Thoracic aorta endothelial cell (primary cell): ENCODE measurements at places on chromosomes 3 and 15. TPM values are rescaled to one million over a fixed set of nuclear protein-coding genes. Genes with fewer than 3 reads are reported as not detected.

Gene BBS4
- total RNA-seq = 8.9 and 10.8 TPM in 2 replicates

Gene PPP1R14D
- not detected in 2 replicates for total RNA-seq

Gene CILP
- not detected in 2 replicates for total RNA-seq

Gene CKMT1A
- total RNA-seq = not detected in 2 replicates

Gene FAN1
- total RNA-seq = 17.7 and 18.1 TPM in 2 replicates

Gene GUCA1C
- total RNA-seq = not detected in 2 replicates

Gene SRP14
- 163 and 169 TPM in 2 replicates for total RNA-seq

Gene IL17RB
- total RNA-seq = 0.22 TPM in 1 of 2 replicates, not detected in the other

Gene ATP2C1
- 94.6 and 96.8 TPM in 2 replicates for total RNA-seq

Gene SHISA5
- total RNA-seq = 94.9 and 124 TPM in 2 replicates

Gene ADAMTSL3
- total RNA-seq = under 0.01 TPM in 2 replicates

Gene CTXN2
- not detected in 2 replicates for total RNA-seq

Gene PLCB2
- 0.40 and 21.8 TPM in 2 replicates for total RNA-seq

Gene KLF15
- total RNA-seq = 1.2 and 1.8 TPM in 2 replicates

Gene RFTN1
- total RNA-seq = 41.1 and 47.2 TPM in 2 replicates

Gene SLC12A1
- not detected in 2 replicates for total RNA-seq
